ENCODE measurements at places on chromosomes 7 and 10.

- no peak for DNase-seq
These were observed 33.6 kb upstream of the XRCC2 start for GRCh38 chr7:152709287-152710152.

DNA sequence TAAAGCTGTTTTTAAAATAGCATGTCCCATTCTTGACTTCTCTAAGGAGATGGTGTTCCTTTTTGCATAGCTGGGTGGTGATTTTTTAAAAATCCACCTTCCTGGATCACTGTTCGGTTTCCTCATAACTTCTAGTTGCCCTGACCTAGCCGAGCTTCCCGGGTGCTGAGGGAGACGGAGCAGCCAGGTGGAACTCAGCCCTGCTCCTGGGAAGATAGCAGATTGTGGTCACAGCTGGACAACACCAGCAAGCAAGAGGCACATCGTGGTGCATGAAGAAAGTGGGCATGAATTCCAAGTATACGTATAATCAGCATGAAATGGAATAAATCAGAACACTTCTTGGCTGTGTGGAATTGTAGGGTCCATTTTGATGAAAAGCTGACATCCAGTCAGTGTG, 73.5 kb upstream of the RSU1 start:
- DNase-seq = no peak

GRCh38 chr10:49620286-49620810, 6.5 kb downstream of the CHAT start:
- DNase-seq = no peak

DNA sequence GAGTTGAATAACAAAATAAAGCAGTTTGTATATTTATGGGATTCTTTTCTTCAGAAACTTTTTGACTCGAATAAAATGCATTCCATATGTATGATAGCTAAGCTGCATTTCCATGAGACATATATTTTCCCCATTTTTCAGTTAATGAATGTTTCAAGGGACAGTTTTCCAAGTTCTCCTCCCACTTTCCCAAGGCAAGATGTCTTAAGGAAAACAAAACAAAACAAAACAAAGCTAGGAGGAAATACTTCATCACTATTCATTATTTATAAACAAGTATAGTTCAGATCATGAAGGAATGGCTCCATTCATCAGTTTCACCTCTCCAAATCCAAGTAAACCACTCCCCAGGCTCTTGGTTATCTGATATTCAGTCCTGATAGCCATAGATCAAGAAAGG, 261.0 kb downstream of the WDR11 start:
- DNase-seq = no peak

DNA sequence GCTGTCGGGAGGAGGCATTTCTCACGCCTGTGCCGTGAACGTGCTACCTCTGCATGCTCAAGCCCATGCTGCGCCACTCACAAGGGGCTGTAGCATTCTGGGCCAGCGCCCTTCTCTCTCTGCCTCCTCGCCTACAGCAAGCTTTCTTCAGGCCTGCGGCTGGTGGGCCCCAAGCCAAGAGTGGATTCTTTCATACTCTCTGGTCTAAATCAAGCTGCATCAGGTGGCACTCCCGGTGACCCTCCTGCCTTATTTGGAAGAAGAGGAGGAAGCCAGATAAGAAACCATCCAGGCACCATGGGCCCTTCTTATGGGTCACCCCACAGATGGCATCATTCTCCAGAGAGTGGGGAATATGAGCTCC, 86.7 kb upstream of the DUSP5 start:
- DNase-seq = no peak

GRCh38 chr7:57363321-57363720, 86.7 kb upstream of the ZNF716 start:
- no peak for DNase-seq

- no peak for DNase-seq
These were observed 196.7 kb downstream of the MTERF1 start for GRCh38 chr7:91683823-91684222.

All from CD4-positive, alpha-beta T cell treated with Interleukin-2 at 100 ng/mL for 4 hours (primary cell).